GM04503 (cell line): ENCODE measurements at places on chromosomes 11 and 22.

DNA sequence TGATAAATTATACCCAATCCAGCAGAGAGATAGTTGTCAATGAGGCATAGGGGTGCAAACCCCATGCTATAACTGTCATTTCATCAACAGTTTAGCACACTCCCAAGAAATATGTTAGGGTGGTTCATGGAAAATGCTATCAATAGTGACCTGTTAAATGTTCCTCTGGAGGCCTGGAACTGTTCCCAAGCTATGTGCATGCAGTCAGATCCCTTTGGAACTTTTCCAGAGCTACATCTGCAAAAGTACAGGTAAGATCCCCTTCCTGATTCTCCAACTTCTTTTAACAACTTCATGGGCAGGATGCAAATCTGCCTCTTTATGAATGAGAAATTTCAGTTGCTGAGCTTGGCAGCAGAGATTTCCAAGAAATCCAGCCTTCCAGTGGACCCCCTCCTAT is 27.2 kb downstream of the ABTB2 start:
- no peak for DNase-seq

DNA sequence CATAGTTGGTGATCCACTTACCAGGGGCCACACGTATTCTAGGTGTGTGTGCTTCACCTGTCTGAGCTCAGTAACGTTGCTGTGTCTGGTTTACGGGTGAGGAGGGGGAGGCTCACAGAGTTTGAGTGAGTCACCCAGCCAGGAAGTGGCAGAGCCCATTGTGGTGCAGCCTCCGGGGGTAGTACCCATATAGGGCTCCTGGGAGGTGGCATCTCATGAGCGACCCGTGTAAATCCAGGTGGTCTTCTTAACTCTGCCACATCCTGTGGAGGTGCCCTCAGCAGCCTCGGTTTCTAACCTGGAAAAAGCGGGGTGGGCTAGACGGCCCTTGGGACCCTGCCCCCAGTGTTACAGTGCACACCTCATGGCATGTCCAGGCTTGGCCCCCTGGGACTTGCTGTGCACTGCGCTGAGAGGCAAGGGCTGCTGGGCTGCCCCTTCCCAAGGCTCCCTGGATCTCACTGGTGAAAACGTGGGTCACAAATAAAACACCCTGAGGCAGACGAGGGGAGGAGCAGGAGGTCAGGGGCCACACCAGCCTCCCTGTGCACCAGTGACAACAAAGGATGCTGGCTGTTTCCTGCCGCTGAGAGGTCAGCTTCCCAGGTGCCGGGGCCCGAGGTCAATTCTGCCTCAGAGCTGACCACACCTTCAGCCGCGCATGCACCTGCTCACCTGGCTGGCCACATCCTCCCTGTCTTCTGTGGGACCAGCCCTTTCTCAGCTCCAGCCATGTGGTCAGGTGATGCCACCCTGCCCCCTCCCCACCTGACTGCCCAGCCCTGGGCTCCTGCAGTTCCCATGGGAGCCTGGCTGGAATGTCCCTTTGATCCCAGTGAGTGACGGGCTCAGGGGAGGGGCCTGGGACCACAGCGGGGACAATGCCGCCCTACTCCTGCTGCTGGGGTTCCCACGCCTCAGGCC is 305.1 kb downstream of the CTTN start:
- no peak for DNase-seq

DNA sequence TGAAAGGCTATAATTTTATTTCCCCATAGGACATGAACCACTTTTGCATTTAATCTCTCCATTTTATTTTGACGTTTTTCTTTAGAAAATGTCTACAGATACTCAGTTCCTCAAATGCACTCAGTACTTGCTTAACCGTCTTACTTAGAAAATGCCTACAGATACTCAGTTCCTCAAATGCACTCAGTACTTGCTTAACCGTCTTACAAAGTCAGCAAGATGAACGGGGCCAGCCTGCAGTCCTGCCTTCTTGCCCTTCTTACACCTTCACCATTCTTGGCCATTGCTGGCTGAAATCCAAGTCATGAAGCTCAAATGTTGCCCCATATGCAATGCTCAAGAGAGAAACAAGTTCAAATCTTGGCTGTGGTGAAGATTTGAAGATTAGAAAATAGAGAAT is 34.1 kb downstream of the CSNK2A3 start:
- DNase-seq: no peak

DNA sequence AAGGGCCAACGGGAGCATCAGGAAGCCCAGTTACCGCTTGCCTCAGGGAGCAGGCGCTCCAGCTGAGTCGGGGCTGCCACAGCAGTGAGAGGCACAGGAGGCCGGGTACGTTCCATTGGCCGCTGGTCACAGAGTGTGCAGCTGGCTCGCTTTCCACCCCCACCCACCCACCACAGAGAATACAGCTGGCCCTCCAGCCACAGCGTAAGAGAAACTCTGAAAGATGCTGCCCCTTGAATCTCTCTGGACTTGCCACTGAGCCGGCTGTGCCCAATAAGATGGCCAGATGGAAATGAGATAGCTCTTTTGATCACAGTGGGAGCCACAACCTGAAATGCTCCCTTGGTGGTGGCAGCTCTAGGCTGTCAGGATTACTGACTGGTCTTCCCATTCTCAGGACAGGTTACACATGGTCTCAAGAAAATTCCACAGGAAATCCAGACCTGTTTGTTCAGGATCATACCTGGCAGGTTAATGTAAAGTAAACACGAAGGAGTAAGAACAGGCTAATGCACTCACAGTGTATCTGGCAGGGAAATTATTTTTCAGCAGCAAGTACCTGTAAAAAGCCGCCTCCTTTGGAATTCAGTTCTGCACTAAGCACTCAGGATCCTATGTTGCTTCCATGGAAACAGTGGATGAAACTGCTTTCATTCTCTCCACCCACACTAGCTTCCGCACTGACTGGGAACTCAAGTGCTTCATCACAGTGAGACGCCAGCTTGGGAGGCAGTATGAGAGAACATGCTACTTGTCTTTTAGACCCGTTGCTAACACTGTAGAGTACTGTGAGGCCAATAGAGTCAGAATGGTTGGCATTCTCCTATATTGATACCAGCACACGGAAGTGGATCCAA is 16.5 kb downstream of the SIAE start:
- no peak for DNase-seq

- DNase-seq: no peak
Measured at GRCh38 chr11:68694431-68695297, 10.3 kb downstream of the GAL start.
